ENCODE measurements at places on chromosomes 11 and 22.

GRCh38 chr11:95545116-95545875 is 244.3 kb downstream of the FAM76B start:
- DNase-seq, result no peak

DNA sequence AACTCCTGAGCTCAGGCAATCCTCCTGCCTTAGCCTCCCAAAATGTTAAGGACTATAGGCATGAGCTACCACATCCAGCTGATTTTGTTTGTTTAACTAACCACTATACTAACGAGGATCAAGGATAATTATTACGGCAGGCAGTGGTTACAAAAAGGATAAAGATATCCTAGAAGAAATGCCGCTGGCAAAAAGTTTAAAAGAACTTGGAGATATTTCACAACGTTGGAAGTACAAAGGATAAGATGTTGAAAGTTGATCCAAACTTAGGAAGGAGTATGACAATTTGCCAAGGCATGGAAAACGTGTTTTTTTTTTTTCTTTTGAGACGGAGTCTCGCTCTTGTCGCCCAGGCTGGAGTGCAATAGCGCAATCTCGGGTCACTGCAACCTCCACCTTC is 13.4 kb downstream of the AP5B1 start:
- DNase-seq, result no peak

DNA sequence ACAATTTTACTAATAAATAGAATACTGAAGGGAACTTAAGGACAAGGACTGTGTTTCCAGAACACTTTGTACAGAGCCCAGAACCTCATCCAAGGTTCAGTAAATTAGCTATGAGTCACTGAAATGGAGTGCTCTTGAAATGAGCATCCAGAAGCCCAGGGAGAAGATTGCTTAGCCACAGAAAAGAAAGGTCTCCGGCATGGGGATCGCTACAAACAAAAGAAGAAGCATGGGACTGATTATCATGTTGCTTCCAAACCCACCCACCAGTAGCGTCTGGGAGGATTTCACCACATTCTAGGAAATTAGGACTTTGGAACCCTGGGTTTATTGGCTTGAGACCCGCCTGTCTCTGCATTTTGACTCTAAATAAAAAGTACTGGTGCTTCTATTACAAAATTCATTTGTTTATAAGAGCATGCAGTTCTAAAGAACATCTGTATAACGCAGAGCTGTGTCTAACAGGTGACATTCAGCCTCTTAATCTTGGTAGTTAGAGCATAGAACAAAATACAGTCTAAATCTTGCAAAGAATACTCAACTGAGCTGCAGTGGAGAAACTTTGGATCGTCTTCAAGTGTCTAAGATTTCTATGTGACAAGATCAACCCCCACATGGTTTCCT is 35.9 kb upstream of the SESN3 start:
- DNase-seq, result no peak

DNA sequence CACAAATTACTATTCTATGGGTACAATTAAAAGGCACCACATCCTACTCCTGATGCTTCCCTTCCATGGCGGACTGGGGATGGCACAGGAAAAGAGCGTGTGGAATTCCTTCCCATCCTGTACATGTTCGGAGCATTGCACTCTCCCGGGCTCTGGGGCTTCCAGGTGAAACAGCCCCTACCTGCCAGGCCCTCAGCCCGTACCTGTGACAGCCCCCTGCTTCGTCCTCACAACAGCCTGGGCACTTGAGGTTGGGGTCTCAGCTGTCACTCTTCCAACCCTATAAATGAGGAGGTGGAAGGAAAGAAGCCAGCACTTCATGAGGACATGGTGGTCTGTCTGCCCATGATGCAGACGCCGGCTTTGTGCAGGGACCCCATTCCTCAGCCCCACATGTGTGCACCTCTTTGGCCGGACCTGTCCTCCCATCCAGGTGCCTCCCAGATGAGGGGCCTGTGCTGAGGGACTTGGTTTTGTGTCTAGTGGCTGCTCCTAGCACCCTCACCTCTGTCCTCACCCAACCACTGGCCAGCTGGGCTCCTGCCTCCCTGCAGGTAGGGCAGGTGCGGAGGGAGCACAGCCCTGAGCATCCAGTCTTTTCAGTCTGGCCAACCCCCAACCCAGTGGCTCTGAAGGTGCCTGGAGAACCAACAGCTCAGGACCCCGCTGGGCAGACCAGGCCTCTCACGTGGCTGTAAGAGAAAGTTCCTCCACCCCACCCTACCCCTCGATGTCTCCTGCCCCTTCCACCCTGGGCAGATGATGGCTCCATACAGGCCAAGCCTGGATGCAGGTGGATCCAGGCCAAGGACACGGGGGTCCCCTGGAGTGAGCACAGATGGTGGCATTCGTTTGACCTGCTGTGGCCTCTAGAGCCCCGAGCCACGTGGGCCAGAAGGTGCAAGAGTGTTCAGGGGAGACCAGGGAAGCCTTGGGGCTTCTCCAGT is 23.4 kb upstream of the WNT7B start:
- no peak for DNase-seq

DNA sequence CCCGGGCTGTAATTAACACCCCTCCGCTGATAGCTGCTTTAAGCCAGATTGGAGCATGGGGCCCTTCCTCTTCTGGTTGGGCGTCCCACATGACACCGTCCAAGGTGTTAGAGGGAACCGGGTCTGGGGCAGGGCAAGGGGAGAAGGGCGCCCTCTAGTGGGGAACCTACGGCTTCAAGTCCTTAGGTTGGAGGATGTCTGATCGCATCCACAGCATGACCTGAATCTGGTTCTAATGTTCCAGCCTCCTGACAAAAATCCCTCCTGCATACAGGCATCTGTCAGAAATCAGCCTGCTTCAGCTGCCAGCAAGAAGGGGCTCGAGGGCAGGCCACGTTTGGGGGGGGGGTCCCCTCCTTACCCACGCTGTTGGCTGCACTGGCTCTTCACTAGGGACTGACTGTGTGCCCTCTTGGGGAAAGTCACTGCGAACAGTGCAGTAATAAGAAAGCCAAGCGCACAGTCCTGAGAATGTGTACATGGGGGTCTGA is 94.2 kb upstream of the TBCEL start:
- DNase-seq, result no peak

DNA sequence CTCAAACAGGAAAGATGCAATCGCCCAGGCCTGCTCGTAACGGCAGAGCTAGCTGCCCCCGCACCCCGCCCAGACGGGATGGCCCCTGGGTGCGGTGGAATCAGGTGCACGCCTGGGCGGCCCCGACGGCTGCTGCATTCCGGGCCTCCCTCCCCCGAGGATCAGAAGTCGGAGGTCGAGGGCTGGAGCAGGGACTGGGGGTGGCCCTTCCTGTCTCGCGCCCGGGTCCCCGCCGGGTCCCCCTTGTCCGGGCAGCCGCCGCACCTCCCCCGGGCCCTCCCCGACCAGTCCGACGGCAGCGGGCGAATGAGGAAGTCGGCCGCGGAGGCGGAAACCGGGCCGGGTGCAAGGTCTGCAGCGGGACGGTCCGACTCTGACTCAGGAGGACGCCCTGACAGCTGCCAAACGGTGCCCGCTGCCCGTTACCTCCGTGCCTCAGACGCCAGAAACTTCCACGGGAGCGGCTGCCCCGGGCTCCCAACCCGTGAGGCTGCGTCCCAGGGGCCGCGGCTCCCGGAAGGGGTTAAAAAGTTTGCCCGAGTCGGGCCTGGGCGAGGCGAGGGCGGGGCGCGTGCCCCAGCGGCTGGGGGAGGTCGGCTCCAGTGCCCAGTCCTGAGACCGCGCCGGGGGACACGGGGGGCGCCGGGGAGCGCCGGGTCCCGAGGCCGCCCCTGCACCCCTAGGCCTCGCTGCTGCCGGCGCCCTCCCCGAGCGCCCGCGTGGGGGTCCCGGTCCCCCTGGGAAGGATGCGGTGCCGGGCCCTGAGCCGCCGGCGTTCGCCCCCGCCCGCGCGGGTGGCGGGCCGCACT is 663 bp downstream of the MYH9 start:
- DNase-seq, result peak; percentile 58

DNA sequence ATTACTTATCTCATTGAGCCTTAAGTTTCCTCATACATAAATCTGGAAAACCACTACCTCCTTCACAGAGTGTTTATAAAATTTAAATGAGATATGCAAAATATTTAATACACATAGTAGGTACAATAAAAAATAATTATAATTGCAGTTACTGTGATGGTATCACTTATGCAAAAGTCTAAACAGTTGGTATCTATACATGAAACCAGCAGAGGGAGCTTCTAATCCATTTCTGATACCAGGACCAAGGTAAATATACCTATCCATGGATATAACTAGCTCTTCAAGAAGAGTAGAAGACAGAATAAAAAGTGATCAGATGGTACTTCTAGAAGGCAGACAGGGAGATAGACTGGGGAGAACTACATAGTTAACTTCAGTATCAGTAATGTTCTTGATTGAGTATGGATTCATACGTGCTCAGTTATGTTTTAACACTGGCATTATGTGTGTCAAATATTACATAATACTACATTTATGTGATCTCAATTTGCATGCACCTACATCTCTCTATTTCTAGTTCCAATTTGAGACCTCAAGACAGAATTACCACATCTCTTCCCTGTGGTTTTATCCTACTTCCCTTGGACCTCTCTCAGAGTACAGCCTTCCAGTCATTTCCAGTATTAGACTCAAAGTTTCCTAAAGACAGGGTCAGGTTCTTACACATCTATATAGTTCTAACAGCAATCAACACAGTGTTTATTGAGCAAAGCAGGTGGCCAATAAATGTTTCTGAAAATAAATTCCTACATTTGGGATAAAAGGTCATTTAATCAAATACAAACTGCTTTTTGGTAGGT is 13.7 kb upstream of the TSG101 start:
- no peak for DNase-seq

Measured in lower leg skin (tissue), 4 donors.